ENCODE measurements at places on chromosomes 7 and 10.
A peak's percentile ranks its signal among the peaks of the same experiment; 100 is the strongest.

GRCh38 chr10:89888321-89889070 lies 187.1 kb downstream of the KIF20B start:
- no peak overlapping the region for H3K4me3 ChIP-seq
- H3K27me3 ChIP-seq, result no peaks in the 10 kb centered on the region
- H3K36me3 ChIP-seq, result no peaks in the 10 kb centered on the region
- no peak for DNase-seq
- H3K27ac ChIP-seq, result no peak overlapping the region

DNA sequence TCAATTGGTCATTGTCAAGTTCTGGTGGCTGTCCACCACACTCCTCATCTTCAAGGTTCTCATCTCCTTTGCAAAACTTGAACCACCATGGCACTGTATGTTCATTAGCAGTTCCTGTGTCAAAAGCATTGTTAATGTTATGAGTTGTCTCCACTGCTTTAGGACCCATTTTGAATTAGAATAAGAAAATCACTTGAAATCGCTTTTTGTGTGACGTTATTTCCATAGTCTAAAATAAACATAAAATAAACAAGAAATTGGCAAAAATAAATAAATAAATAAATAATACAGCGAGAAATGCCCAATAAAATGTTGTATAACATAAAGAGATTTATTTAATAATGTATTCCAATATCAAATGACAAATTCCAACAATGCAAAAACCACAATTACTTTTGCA lies 195.5 kb upstream of the CDC14C start:
- no peak for DNase-seq
- no peaks in the 10 kb centered on the region for H3K4me1 ChIP-seq
- H3K27ac ChIP-seq, result no peak overlapping the region
- H3K36me3 ChIP-seq, result no peaks in the 10 kb centered on the region

DNA sequence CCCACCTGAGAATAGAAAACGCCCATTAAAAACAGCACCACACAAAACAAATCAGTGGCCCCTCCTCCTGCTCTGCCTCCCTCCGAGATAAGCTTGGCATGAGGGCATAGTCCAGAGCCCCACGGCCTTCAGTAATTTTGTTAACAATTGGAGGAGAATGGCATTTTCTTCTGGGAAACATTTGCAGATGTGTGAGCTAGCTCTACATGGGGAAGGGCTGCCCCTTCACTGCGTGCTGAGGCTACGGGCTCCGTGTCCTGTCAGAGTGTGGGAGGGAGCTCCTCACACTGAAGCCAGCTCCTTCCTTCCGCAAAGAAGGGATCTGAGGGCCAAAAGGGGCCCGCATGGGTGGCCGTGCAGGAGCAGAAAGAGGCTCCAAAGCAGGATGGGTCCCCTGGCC lies 15.2 kb downstream of the GRK5 start:
- H3K27ac ChIP-seq, result peak overlapping the region; percentile 51
- H3K4me3 ChIP-seq, result no peak overlapping the region
- H3K4me1 ChIP-seq, result no peaks in the 10 kb centered on the region

GRCh38 chr7:69213878-69214277 lies 384.4 kb upstream of the AUTS2 start:
- no peak overlapping the region for H3K4me3 ChIP-seq
- no peaks in the 10 kb centered on the region for H3K36me3 ChIP-seq
- H3K4me1 ChIP-seq, result no peaks in the 10 kb centered on the region
- H3K27me3 ChIP-seq, result peaks cover 2% of the 10 kb centered on the region
- no peak for DNase-seq
- no peak overlapping the region for H3K27ac ChIP-seq

GRCh38 chr7:70733090-70733489 lies 398.9 kb upstream of the GALNT17 start:
- H3K4me3 ChIP-seq, result no peak overlapping the region
- no peak for DNase-seq
- no peak overlapping the region for H3K27ac ChIP-seq

DNA sequence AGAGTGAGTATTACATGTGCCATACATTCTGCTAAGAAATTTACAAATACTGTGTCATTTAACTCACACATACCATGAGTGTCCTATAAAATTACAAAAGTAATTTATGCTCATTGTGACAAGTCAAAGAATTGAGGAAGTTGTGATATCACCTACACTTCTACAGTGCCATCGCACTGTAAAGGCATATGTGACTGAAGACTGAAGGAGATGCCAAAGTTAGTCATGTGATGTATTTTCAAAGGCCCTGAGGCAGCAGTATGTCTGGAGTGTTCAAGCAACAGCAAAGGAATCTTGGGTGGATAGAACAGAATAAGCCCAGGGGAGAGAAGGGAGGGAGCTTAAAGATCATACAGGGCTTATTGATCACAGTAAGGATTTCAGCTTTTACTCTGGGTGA lies 176.8 kb downstream of the WNT2 start:
- no peak for DNase-seq
- no peaks in the 10 kb centered on the region for H3K4me1 ChIP-seq
- H3K4me3 ChIP-seq, result no peak overlapping the region
- no peaks in the 10 kb centered on the region for H3K27me3 ChIP-seq
- H3K27ac ChIP-seq, result no peak overlapping the region

- H3K4me3 ChIP-seq, result no peak overlapping the region
- no peak for DNase-seq
- no peak overlapping the region for H3K27ac ChIP-seq
- no peaks in the 10 kb centered on the region for H3K4me1 ChIP-seq
- no peaks in the 10 kb centered on the region for H3K36me3 ChIP-seq
- H3K27me3 ChIP-seq, result no peaks in the 10 kb centered on the region
Observed at GRCh38 chr10:23459308-23459939, 20.5 kb downstream of the OTUD1 start.

DNA sequence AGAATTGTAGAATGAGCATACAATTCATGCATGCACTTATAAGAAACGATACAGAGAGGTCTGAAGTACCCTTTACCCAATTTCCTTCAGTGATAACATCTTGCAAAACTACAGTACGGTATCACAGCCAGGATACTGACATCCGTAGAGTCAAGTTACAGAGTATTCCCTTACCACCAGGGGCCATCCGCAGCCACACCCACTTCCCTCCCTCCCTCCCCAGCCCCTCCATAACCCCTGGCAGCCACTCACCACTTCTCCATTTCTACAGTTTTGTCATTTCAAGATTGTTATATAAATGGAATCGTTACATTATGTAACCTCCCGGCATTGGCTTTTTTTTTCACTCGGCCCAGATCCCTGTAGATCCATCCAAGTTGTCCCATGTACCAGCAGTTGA lies 113.6 kb upstream of the RET start:
- DNase-seq, result no peak
- no peak overlapping the region for H3K4me3 ChIP-seq
- H3K27me3 ChIP-seq, result no peaks in the 10 kb centered on the region
- no peak overlapping the region for H3K27ac ChIP-seq
- H3K4me1 ChIP-seq, result no peaks in the 10 kb centered on the region

GRCh38 chr10:35643151-35644049 lies 1.3 kb upstream of the FZD8 start:
- peaks cover 6% of the 10 kb centered on the region for H3K4me1 ChIP-seq
- peak; percentile 44 for DNase-seq
- peak overlapping the region; percentile 55 for H3K4me3 ChIP-seq
- H3K36me3 ChIP-seq, result no peaks in the 10 kb centered on the region

- peak; percentile 48 for DNase-seq
- no peaks in the 10 kb centered on the region for H3K27me3 ChIP-seq
- H3K36me3 ChIP-seq, result no peaks in the 10 kb centered on the region
- H3K27ac ChIP-seq, result peak overlapping the region; percentile 93
- peaks cover 5% of the 10 kb centered on the region for H3K4me1 ChIP-seq
Observed at GRCh38 chr10:72297281-72297804, 23.6 kb downstream of the DDIT4 start.

DNA sequence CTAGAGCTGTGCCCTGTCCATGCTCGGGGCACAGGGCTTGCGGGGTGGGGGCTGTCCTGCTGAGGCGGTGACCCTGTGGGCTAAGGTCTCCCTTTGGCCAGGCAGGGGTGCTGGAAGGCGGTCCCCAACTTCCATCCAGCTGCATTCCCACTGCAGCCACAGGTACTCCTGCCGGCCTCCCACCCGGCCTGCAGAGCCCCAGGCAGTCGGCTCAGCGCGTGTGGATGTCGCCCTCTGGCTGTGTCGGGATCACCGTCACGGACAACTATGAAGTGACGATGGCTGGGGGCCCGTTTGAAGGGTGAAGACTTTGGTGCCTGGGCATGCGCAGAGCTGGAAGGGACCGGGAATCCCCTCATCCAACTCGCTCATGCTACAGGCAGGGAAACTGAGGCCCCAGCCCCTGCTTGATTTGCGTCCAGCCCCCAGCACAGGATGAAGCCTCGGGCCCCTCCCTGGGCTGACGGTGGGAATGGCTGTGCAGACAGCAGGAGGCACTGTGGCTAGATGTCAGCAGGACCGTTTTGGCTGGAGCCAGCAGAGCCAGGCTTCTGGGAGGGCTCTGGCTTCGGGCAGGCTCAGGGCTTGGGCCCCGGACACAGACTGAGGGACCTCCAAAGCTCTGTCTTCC lies 2.3 kb upstream of the TMEM184A start:
- peak overlapping the region; percentile 83 for H3K27ac ChIP-seq
- no peaks in the 10 kb centered on the region for H3K36me3 ChIP-seq
- peaks cover 35% of the 10 kb centered on the region for H3K4me1 ChIP-seq
- H3K27me3 ChIP-seq, result no peaks in the 10 kb centered on the region
- no peak for DNase-seq

GRCh38 chr7:107785926-107786325 lies 17.1 kb downstream of the SLC26A3 start:
- peak overlapping the region; percentile 74 for H3K27ac ChIP-seq
- H3K4me3 ChIP-seq, result no peak overlapping the region
- DNase-seq, result peak; percentile 78

- no peaks in the 10 kb centered on the region for H3K36me3 ChIP-seq
- DNase-seq, result no peak
- H3K4me1 ChIP-seq, result no peaks in the 10 kb centered on the region
- H3K27me3 ChIP-seq, result no peaks in the 10 kb centered on the region
- no peak overlapping the region for H3K27ac ChIP-seq
Observed at GRCh38 chr7:37645282-37646050, 38.1 kb upstream of the GPR141 start.

DNA sequence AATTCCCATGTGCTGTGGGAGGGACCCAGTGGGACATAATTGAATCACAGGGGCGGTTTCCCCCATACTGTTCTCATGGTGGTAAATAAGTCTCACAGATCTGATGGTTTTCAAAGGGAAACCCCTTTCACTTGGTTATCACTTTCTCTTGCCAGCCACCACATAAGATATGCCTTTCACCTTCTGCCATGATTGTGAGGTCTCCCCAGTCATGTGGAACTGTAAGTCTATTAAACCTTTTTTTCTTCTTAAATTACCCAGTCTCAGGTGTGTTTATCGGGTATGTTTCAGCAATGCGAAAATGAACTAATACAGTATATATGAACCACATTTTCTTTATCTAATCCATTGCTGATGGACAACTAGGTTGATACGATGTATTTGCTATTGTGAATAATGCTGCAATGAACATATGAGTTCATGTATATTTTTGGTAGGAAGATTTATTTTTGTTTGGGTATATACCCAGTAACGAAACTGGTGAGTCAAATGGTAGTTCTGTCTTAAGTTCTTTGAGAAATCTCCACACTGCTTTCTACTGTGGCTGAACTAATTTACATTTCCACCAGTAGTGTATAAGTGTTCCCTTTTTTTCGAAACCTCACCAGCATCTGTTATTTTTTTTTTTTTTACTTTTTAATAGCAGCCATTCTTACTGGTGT lies 70.0 kb upstream of the HGF start:
- H3K27ac ChIP-seq, result no peak overlapping the region
- no peaks in the 10 kb centered on the region for H3K4me1 ChIP-seq
- H3K27me3 ChIP-seq, result no peaks in the 10 kb centered on the region
- no peak overlapping the region for H3K4me3 ChIP-seq
- H3K36me3 ChIP-seq, result no peaks in the 10 kb centered on the region

DNA sequence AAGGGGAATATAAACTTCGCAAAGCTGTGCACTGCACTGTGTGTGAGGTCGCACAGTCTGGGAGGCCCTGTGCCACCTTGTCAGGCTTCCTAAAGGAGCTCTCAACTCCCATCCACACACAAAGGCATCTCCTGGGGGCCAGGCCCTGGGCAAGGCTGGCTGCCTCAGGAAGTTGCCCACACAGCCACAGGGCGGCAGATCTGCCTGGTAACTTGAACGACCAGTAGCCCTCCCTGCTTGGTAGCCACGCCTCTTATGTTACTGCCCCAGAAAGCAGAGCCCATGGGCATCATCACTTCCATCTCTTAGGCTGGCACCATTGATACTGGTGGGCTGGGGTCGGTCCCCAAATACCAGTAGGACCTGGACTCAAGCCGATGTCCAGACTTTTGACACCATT lies 82.8 kb downstream of the HECW1 start:
- H3K4me1 ChIP-seq, result no peaks in the 10 kb centered on the region
- no peak for DNase-seq
- no peak overlapping the region for H3K27ac ChIP-seq
- no peak overlapping the region for H3K4me3 ChIP-seq
- H3K27me3 ChIP-seq, result no peaks in the 10 kb centered on the region
- H3K36me3 ChIP-seq, result no peaks in the 10 kb centered on the region

DNA sequence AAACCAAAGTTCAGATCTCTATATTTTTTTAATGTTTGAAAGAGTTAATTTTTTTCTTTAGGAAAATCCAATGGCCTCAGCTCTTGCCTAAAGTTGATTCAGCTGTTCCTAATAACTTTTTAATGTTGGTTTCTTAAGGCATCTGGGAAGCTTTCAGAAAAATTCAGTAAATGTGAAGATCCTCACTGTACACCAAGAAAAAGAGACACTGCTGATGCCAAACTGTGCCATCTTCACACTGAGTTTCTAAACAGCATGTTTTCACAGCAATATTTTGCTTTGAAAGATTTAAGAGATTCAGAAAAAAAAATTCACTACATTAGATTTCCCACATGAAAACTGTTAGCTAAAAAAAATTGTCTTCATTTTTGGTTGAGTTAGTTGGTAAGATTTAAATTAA lies 249.4 kb downstream of the NEBL start:
- no peaks in the 10 kb centered on the region for H3K4me1 ChIP-seq
- H3K27me3 ChIP-seq, result no peaks in the 10 kb centered on the region
- DNase-seq, result no peak
- no peaks in the 10 kb centered on the region for H3K36me3 ChIP-seq

GRCh38 chr7:502296-502695 lies 17.4 kb downstream of the PDGFA start:
- no peaks in the 10 kb centered on the region for H3K36me3 ChIP-seq
- H3K4me3 ChIP-seq, result no peak overlapping the region
- H3K4me1 ChIP-seq, result no peaks in the 10 kb centered on the region
- H3K27ac ChIP-seq, result no peak overlapping the region

DNA sequence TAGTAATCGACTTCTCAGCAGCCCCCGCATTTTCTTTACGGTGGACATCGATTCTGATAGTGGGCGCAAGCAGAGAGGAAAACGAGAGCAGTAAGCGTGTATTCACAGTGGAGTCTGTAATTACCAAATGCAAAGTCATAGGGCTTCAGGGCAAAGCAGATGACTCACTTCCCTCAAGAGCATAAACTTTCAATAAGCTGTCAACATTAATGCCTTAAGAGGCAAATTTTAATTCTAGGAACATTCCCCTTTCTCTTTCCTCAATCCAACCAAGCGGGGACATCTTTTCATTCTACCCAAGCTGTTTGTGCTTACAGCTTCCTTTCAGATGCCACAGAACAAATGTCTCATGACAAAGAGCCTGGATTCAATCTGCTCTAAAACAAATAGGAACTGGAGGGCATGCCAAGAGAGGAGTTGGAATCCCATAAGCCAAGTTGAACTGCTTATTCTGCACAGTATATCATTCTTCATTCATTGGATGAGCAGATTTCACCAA lies 48.6 kb downstream of the MALSU1 start:
- no peak overlapping the region for H3K27ac ChIP-seq
- no peak for DNase-seq
- H3K36me3 ChIP-seq, result no peaks in the 10 kb centered on the region
- H3K4me1 ChIP-seq, result no peaks in the 10 kb centered on the region
- no peak overlapping the region for H3K4me3 ChIP-seq

GRCh38 chr10:113061054-113061430 lies 111.0 kb downstream of the TCF7L2 start:
- H3K27ac ChIP-seq, result peak overlapping the region; percentile 46
- no peak overlapping the region for H3K4me3 ChIP-seq
- no peaks in the 10 kb centered on the region for H3K36me3 ChIP-seq
- DNase-seq, result no peak
- no peaks in the 10 kb centered on the region for H3K27me3 ChIP-seq
- peaks cover 6% of the 10 kb centered on the region for H3K4me1 ChIP-seq
